ENCODE measurements at places on chromosomes 7 and 10. TPM values are rescaled to one million over a fixed set of nuclear protein-coding genes. Genes with fewer than 3 reads are reported as not detected.

GRCh38 chr7:106138776-106139175 is 26.7 kb upstream of the SYPL1 start:
- no peak for DNase-seq

DNA sequence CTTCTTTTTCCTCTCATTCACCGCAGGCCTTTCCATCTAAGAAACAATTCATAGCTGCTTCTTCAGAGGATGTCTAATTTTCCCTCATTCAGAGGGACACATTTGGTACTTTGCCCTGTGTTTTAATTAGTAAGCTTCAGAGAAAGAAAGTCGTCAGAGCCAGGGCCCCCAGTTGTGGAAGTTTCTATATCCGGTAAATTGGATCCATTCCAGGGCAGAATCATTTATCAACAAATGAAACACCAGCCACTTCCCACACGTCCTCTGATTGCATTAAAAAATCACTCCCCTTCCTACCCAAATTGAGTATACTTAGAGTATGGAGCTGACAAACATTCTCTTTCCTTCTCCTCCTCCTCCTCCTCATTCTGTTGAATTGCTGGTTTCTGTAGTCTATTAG is 205.8 kb upstream of the HDAC9 start:
- DNase-seq: no peak

- DNase-seq: no peak
These were observed 261.6 kb downstream of the RPS24 start for GRCh38 chr10:78295242-78295641.

DNA sequence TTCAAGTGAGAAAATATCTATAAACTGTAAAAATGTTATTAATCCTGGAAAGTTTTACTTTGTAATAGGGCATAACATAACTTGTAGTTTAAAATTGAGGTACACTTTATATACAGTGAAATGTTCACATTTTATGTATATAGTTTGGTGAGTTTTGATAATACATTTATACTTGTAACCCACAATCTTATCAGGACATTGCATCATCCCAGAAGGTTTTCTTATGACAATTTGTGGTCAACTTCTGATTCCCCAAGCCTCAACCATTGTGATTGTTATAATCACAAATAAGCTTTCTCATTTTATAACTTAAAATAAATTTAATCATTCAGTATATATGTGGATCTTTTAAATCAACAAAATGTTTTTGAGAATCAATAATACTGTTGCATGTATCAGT is 151.1 kb downstream of the TFPI2 start:
- DNase-seq: no peak

GRCh38 chr7:40947566-40947965 is 755.3 kb downstream of the INHBA start:
- no peak for DNase-seq

- DNase-seq: no peak
These were observed 772.4 kb downstream of the GRID1 start for GRCh38 chr10:85594239-85594638.

DNA sequence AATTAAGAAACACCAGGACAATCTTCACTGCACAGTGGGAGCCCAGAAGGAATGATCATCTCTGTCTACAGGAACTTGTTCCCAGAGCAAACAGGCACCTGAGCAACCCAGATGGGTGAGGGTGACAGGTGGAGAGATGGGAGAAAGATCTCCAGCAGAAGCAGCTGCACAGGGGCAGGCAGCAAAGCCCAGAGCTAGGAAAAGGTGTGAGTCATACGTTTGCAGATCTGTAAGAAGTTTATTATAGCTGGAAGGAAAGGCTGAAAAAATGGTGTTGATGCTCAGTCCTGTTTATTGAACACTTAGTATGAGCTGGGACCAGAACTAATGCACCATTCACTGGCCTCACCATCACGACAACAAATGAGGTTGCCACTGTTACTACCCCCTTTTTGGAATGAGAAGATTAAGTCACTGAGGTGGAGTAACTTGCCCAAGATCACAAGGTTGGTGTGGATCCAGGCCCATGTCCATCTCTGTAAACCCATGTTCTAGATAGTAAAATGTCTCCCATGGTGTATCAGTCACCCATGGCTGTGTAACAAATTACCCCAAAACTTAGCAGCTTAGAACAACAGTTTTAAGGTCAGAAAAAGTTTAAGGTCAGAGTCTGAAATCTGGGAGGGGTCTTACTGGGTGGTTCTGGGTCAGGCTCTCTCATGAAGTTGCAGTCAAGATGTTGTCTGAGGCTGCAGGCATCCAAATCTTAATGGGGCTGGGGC is 506.9 kb downstream of the RPS24 start:
- DNase-seq: no peak

- DNase-seq: peak; percentile 4
These were observed 14.0 kb downstream of the LRGUK start for GRCh38 chr7:134140889-134141867.

DNA sequence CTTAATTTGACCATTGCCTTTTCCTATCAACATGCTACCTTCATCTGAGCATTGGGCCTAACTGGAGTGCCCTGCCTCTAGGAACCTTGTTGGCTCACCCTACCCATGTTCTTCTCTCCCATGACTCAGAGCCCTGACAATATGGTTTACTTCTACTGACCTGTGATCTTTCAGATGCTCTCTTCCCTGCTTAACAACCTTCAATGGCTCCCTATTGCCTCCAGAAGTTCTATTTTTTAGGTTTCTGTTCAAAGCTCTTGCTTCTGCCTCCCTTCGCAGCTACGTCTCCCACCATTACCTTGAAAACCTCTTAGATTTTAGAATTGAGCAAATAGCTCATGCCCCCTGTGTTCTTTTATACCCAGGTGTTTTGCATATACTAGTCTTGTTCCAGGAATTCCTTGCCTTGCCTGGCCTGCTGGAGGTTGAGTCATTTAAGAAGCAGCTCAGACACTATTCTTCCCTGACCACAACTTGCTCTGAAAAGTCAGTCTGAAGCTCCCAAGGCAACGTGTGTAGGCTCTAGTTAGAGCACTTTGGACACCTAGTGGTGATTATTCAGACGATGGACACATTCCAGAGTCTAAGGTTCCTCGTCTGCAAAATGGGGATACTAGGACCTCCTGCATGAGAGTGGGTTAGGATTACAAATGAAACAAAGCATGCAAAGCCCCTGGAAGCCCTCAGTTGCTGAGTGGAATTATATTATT is 64.4 kb upstream of the EMX2 start:
- no peak for DNase-seq

DNA sequence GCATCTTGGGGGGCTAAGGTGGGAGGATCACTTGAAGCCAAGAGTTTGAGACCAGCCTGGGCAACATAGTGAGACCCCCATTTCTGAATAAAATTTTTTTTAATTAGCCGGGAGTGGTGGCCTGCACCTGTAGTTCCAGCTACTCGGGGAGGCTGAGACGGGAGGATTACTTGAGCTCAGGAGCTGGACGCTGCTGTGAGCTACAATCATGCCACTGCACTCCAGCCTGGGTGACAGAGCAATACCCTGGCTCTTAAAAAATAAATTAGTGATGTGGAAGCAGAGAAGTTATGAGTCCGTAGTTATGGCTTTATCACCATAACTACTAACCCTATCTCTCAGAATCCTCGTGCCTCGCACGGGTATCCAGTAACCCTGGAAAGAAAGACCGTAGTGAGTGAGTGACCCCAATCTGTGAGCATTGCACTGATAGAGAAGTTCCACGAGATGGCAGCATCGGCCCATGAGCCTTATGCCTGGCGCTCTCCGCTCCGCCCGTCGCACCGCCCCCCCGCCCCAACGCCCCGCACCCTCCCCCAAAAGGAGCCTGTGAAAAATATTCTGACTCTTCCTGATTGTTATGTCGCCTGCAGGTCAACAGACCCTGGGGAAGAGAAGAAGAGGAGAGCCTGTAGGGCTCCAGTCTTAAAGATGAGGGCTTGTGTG is 4.9 kb upstream of the SLC29A3 start:
- no peak for DNase-seq

DNA sequence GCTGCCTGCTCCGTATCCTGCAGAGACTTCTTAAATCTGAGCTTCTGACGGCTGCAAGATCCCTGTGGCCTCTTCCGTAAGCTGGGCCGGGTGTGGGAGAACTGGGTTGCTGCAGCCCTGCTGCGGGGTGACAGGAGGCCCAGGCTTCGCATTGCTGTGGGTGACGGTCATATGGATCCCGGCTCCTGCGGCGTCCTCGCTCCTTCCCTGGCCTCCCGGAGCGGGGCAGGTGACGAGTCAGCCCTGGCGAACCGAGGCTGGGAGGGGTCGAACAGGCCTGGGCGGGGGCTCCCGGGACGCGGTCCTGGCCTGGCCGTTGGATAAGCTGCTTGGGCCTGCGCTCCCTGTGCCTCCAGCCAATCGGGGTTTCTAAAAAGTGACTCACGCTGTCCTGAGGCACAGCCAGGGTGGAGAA is 7.8 kb upstream of the UBE2D1 start:
- DNase-seq: peak; percentile 30

DNA sequence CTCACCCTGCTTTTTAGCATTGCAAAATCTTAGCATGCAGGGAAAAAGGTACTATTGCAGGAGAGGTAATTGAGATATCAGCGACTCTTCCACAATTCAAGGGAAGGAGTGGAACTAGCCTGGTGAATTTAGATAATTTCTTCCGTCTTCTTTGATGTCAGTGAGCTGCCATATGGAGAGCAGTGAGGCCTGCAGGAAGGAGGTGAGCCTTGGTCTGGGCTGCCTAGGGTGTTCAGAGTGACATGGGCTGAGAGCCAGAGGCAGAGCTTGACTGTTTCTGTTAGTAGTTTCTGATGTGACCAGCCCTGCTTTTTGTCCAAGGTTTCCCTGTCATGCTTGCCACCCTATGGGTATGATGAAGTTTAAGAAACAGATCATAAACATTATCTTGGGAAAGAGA is 28.6 kb downstream of the KAT6B start:
- no peak for DNase-seq

DNA sequence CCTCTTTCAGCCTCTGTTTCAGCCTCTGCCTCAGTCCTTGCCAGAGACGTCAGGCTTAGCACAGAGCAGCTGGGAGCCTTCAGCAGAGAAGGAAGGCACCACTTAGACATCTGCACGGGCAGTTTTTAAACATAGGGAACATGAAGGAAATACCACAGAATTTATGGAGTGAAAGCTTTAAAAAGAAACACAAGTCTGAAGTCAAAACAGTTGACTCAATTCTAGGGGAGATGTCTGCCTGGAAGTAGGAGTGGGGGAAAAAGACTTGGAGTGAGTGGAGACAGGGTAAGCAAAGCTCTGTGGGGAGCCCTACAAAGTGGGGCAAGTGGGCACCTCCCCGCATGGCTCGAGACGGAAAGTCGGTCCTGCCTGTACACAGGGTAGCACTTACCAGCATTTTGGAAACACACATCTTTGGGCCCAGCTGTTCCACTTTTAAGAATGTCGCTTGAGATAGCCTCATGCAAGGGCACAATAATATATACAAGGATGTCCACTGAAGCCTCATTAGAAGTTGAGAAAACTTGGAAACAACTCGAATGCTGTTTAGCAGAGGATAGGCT is 5.0 kb upstream of the TBXAS1 start:
- DNase-seq: no peak

DNA sequence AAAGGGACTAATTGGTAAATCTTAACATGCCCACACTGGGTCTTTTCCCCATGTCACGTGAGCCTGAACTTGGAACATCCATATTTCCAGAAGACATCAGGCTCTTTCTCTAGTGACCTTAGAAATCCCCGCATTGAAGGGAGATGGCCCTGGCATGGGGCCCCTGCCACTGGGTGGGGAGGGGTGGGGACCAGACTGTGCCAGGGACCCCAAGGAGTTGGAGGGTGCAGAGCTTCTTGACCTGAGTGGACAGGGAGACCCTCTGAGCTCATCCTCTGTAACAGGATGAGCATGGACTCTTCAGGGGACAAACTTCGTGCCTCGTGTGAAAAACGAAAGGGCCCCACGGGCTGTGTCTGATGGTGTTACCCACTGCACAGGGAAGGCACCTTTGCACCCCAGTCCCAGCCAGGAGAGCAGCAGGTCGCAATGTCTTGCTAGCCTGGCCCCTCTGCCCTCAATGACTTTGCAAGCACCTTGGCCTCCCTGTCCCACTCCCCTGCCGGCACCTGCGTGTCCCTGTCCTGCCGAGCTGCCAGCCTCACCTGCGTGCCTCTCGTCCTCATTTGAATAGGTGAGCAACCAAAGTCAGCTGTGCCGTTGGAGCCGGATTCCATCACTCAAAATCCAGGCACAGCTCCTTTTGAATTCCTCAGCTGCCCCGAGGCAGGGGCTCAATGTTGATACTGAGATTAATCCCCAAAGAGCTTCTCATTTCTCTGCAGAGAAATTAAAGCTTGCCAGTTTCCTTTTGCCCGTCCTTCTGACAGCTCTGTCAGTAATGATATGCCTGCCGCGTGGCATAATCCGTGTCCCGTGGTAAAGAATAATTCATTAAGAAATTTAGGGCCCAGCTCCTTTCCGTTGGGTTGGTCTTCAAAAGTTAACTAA is 234.9 kb downstream of the EBF3 start:
- DNase-seq: no peak

- no peak for DNase-seq
These were observed 114.0 kb upstream of the PODXL start for GRCh38 chr7:131670406-131670805.

GRCh38 chr10:436911-437665 is 252.4 kb downstream of the DIP2C start:
- no peak for DNase-seq

DNA sequence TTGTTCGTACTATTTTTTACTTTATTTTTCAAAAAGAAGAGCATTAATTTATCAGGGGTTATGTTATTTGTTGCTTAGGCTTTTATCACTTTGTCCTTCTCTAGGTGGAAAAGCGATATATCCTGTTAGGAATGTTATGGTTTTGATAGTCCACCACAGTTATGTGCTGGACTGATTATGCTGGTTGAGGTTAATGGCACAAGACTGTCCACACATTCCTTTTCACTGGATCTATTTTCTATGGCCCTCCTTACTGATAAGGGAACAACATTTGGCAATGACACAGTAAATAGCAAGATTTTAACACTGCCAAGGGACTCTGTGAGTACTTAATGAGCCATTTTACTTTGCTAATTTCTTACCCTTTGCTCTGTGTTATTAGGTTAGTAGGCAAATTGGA is 1212.3 kb downstream of the NXPH1 start:
- no peak for DNase-seq

DNA sequence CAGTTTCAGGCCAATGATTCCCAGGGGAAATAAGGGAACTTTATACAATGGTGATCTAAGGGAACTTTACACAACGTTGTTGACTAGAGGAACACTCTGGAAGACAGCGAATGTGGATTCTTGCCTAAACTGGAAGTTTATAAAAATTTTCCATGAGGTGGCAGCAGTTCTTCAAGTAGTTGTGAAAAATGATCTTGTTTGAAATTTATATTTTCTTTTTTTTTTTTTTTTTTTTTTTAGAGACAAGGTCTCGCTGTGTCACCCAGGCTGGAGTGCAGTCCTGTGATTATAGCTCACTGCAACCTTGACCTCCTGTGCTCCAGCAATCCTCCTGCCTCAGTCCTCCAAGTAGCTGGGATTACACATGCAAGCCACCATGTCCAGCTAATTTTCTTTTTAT is 32.1 kb upstream of the GTF2I start:
- DNase-seq: peak; percentile 17

- no peak for DNase-seq
These were observed 5.4 kb downstream of the VIM start for GRCh38 chr10:17233286-17233991.

The COL17A1 gene
- 0.02 TPM for polyA plus RNA-seq

The AKR1C8 gene
- not detected for polyA plus RNA-seq

The TMEM196 gene
- polyA plus RNA-seq: not detected

The CYP3A7 gene
- polyA plus RNA-seq: not detected

The NEURL1 gene
- polyA plus RNA-seq: 0.58 TPM

The RGR gene
- not detected for polyA plus RNA-seq

The BCAP29 gene
- polyA plus RNA-seq: 57.3 TPM

The HOXA5 gene
- polyA plus RNA-seq: 1.2 TPM

The C7orf57 gene
- 0.07 TPM for polyA plus RNA-seq

The GIMAP6 gene
- not detected for polyA plus RNA-seq

The PAPOLB gene
- polyA plus RNA-seq: 0.02 TPM

The CCDC172 gene
- not detected for polyA plus RNA-seq

The GRM3 gene
- not detected for polyA plus RNA-seq

Data from BJ (cell line).